WTC11 (cell line): ENCODE measurements at places on chromosomes 1 and 21.

GRCh38 chr1:162612606-162613400, 19.5 kb upstream of the DDR2 start:
- no peak overlapping the region for H3K4me3 ChIP-seq
- no peaks in the 10 kb centered on the region; the same call in 1 of the 2 replicates for H3K4me1 ChIP-seq
- DNase-seq: no peak
- H3K27ac ChIP-seq: 0 out of 2 replicates have a peak overlapping the region, but pooled peaks have one; percentile 37
- H3K27me3 ChIP-seq: no peaks in the 10 kb centered on the region; the same call in 1 of the 2 replicates

DNA sequence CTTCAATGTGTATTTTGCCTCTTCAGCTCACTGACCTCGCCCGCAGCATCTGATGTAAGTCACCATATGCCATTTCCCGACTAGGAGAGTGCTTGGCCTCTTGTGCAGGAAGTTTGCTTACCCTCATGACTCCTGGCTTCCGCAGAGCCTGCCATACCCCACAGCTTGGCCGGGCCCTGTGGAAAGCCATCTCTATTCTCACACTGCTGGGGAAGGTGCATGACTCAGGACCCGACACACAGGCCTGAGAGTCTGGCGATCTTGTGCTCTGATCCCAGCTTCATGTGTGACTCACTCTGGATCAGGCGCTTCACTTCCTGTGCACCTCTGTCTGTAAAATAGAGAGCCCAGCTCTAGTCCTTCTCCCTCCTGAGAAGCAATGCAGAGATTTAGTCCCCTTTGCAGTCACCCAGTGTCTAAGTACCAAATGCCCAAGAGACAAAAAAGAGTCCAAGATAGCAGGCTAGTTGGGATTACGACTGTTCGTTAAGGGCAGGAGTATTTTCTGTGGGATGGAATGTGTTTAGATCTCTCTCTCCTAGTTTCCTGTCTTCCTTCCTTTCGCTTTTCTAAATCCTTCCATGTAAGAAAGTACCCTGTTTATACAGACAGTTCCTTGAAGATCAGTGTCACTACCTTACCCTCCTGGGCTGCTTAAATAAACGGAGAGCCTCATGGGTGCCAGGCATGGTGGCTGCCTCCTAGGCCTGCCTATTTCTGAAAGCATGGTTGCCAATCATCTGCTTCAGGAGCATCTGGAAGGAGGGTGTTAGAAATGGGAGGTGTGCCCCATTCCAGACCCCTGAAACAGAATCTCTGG, 62.8 kb upstream of the KIF26B start:
- H3K36me3 ChIP-seq: no peaks in the 10 kb centered on the region
- no peak overlapping the region for H3K27ac ChIP-seq
- no peaks in the 10 kb centered on the region for H3K27me3 ChIP-seq
- no peak overlapping the region for H3K4me3 ChIP-seq
- 0 out of 2 replicates have a peak, but pooled peaks cover 2% of the 10 kb centered on the region for H3K4me1 ChIP-seq
- no peak for DNase-seq

GRCh38 chr1:186494832-186495271, 33.9 kb upstream of the PDC start:
- no peaks in the 10 kb centered on the region for H3K36me3 ChIP-seq
- H3K27me3 ChIP-seq: no peaks in the 10 kb centered on the region
- DNase-seq: no peak
- no peak overlapping the region for H3K27ac ChIP-seq
- peaks cover 6% of the 10 kb centered on the region for H3K4me1 ChIP-seq

DNA sequence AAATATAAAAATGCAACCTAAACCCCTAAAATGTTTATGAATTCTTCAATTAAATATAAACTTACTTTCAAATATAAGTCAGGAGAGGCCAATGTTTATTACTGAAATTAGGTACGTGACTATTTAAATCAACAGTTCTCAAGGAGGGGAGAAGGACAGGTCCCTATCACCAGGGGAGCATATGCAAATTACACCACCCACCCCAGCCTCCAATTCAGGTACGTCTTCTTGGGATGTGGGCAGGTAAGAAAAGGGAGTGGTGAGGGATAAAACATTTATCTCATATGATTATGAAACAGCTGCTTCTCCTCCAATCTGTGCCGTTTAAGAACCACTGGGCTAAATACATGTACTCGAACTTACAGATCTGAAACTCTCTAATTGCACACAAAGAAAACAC, 3.4 kb downstream of the COP1 start:
- DNase-seq: no peak
- H3K36me3 ChIP-seq: no peaks in the 10 kb centered on the region
- peaks cover 34% of the 10 kb centered on the region for H3K4me1 ChIP-seq
- no peak overlapping the region for H3K27ac ChIP-seq
- H3K4me3 ChIP-seq: no peak overlapping the region
- no peaks in the 10 kb centered on the region for H3K27me3 ChIP-seq

GRCh38 chr1:100955322-100955721, 59.4 kb downstream of the SLC30A7 start:
- no peak overlapping the region for H3K4me3 ChIP-seq
- H3K27ac ChIP-seq: no peak overlapping the region
- no peak for DNase-seq
- H3K36me3 ChIP-seq: peaks cover 9% of the 10 kb centered on the region; the same call in 1 of the 2 replicates
- peaks cover 41% of the 10 kb centered on the region for H3K4me1 ChIP-seq
- no peaks in the 10 kb centered on the region for H3K27me3 ChIP-seq

- H3K4me1 ChIP-seq: peaks cover 43% of the 10 kb centered on the region
- DNase-seq: no peak
- peaks cover 29% of the 10 kb centered on the region for H3K36me3 ChIP-seq
- H3K27me3 ChIP-seq: no peaks in the 10 kb centered on the region
Observed at GRCh38 chr1:154178911-154179811, 12.7 kb downstream of the TPM3 start.

DNA sequence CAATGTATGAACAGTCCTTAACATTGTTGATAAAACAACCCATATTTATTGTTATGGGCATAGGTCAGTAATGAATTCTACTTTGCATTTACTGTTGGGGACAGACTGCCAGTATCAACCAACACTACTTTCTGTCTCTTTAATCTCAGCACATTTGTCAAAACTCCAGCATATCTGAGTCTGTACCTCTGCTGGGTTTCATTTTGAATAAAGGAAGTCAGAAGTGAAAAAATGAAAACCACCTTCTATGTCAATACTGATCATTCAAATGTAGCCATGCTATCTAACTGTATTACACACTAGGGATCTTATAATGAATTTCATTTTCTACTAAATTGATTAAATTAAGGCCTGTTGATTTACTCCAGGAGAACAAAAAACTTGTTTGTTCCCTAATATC, 24.2 kb upstream of the CXADR start:
- no peak overlapping the region for H3K4me3 ChIP-seq
- no peak overlapping the region for H3K27ac ChIP-seq
- no peaks in the 10 kb centered on the region for H3K36me3 ChIP-seq
- no peaks in the 10 kb centered on the region for H3K4me1 ChIP-seq
- DNase-seq: no peak
- no peaks in the 10 kb centered on the region for H3K27me3 ChIP-seq

- H3K4me3 ChIP-seq: peak within 1 kb of the TSS; percentile 76
- H3K27ac ChIP-seq: peak within 1 kb of the TSS; percentile 45
- peaks cover 10% of the 10 kb centered on the region for H3K27me3 ChIP-seq
- DNase-seq: peak; percentile 79
Observed at GRCh38 chr1:16212251-16212961, at the start of gene ARHGEF19. Gene ARHGEF19 (minus strand): TSS chr1:16212652. CDS start chr1:16209054, 3,598 bp downstream.

GRCh38 chr1:229230140-229230892, 40.6 kb upstream of the RAB4A start:
- no peak for DNase-seq
- peak overlapping the region; percentile 99 for H3K27ac ChIP-seq
- peaks cover 72% of the 10 kb centered on the region for H3K4me1 ChIP-seq
- peak overlapping the region; percentile 50 for H3K4me3 ChIP-seq

- 0 out of 2 replicates have a peak, but pooled peaks cover 6% of the 10 kb centered on the region for H3K4me1 ChIP-seq
- no peaks in the 10 kb centered on the region for H3K27me3 ChIP-seq
- no peak overlapping the region for H3K4me3 ChIP-seq
Observed at GRCh38 chr1:74714429-74715235, 18.2 kb downstream of the CRYZ start.

DNA sequence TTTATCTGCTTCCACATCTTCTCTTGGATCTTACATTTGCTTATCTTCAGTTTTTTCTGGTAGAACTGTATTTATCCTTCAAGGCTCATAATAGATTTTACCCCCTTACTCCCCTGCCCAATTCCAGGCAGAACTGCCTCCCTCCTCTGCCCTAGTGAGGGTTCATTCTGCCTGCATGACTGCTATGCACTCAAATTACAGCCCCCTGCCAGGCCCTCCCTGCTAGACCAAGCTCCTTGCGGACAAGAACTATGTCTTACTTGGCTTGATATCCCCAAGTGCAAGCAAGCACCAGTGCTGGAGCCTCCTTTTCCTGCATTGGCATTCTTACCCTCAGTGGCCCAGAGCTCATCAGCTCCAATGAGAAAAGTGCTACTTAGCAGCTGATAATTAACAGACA, 18.1 kb downstream of the MAPKAPK2 start:
- H3K4me1 ChIP-seq: peaks cover 83% of the 10 kb centered on the region
- no peak overlapping the region for H3K4me3 ChIP-seq
- DNase-seq: peak; percentile 48

GRCh38 chr1:15325375-15326085, 78.5 kb downstream of the FHAD1 start:
- peaks cover 28% of the 10 kb centered on the region for H3K4me1 ChIP-seq
- DNase-seq: peak; percentile 36
- no peak overlapping the region for H3K4me3 ChIP-seq
- no peak overlapping the region for H3K27ac ChIP-seq
- no peaks in the 10 kb centered on the region for H3K36me3 ChIP-seq

- H3K36me3 ChIP-seq: no peaks in the 10 kb centered on the region
- H3K27ac ChIP-seq: no peak overlapping the region
- H3K4me1 ChIP-seq: peaks cover 6% of the 10 kb centered on the region
- H3K4me3 ChIP-seq: no peak overlapping the region
Observed at GRCh38 chr1:16082283-16083038, 9.0 kb upstream of the FAM131C start.

DNA sequence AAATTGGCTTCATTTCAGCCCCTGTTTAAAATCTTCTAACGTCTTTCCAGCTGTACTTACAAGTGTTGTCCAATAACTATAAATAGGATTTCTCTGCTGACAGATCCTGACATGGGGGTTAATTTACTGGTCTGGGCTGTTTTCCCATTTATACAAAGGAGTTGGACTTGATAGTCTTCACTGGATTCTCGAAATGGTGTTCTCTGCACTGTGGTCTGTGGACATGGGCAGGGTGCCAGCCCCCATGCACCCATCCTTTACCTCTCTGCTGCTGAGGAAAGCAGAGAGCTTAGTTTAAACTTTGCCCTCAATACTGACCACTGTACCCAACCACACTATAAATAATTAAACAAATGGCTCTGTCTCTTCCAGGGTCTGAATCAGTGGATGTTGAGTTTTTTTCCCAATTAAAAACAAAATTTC, 5.2 kb downstream of the DIO1 start:
- no peaks in the 10 kb centered on the region for H3K36me3 ChIP-seq
- H3K4me3 ChIP-seq: no peak overlapping the region
- H3K4me1 ChIP-seq: no peaks in the 10 kb centered on the region
- no peak overlapping the region for H3K27ac ChIP-seq
- DNase-seq: no peak

GRCh38 chr1:205879974-205880373, 30.0 kb upstream of the PM20D1 start:
- no peak overlapping the region for H3K27ac ChIP-seq
- no peaks in the 10 kb centered on the region for H3K4me1 ChIP-seq
- no peak for DNase-seq
- no peaks in the 10 kb centered on the region for H3K36me3 ChIP-seq
- no peak overlapping the region for H3K4me3 ChIP-seq

DNA sequence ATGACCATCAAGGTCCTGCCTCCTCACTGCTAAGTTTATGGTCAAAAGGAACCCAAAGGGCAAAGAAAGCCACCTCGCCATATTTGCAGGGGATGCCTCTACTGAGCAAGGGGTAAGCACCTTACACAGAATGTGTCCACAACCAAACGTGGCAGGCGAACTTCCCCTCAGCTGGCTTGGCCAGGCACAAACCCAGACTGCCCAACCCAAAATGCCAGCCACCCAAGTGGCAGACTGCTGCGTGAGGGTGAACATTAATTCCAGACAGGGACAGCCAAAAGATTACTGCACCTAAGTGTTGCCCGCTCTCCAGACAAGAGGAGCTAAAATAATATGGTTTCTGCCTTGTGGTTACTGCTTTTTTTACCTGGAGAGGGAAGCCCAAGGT, 16.0 kb downstream of the ZNF697 start:
- H3K4me3 ChIP-seq: no peak overlapping the region
- no peaks in the 10 kb centered on the region for H3K27me3 ChIP-seq
- H3K4me1 ChIP-seq: peaks cover 34% of the 10 kb centered on the region
- no peak overlapping the region for H3K27ac ChIP-seq
- no peaks in the 10 kb centered on the region for H3K36me3 ChIP-seq
- no peak for DNase-seq

DNA sequence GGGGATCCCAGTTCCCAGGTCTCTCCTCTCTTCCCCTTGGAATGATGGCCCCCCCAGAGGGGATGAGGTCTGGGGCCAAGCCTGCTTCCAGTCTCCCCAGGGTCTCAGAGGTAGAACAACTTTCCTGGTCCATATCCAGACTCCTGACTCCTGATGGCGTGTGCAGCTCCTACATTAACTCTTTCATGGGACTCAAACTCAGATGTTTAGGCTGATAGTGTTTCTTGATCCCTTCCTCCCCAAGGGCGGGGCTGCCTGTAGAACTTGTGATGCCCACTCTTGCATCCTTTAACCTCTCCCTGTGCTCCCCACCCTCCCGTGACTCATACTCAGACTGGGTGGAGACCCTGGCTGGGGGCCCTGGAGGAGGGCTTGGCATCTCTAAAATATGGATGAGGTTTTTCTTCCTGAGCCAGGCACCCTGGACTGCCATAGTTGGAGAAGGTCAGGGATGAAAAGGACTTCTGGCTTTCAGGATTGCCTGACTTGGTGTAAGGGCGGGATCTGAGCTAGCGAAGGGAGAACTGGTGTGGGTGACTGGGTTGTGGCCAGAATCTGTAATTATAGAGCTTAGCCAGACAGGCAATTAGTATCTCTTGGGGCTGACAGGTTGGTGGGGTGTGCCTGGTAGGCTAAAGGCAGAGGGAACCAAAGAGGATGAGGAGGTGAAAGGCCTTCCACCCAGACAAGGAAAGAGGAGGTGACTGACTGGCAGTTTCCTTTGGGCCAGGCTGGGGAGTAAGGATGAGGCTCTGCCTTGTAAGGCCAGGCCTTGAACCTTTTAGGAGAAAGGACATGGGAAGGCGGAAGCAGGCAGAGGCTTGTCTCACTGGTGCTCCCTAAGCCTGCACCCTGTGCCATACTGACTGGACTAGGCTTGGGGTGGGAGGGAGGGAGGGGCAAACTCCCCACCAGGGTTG, 1.5 kb downstream of the ATP8B2 start:
- H3K27me3 ChIP-seq: peaks cover 4% of the 10 kb centered on the region
- no peak for DNase-seq
- peaks cover 33% of the 10 kb centered on the region for H3K4me1 ChIP-seq
- H3K4me3 ChIP-seq: peak overlapping the region; percentile 93
- H3K27ac ChIP-seq: peak overlapping the region; percentile 92; the same call in 1 of the 2 replicates
- H3K36me3 ChIP-seq: peaks cover 14% of the 10 kb centered on the region

GRCh38 chr1:157403203-157403602, 149.1 kb downstream of the FCRL5 start:
- no peak overlapping the region for H3K27ac ChIP-seq
- no peaks in the 10 kb centered on the region for H3K36me3 ChIP-seq
- DNase-seq: peak; percentile 21
- H3K4me1 ChIP-seq: peaks cover 44% of the 10 kb centered on the region
- peaks cover 11% of the 10 kb centered on the region for H3K27me3 ChIP-seq
- no peak overlapping the region for H3K4me3 ChIP-seq
